ENCODE measurements at places on chromosomes 3 and 15.

DNA sequence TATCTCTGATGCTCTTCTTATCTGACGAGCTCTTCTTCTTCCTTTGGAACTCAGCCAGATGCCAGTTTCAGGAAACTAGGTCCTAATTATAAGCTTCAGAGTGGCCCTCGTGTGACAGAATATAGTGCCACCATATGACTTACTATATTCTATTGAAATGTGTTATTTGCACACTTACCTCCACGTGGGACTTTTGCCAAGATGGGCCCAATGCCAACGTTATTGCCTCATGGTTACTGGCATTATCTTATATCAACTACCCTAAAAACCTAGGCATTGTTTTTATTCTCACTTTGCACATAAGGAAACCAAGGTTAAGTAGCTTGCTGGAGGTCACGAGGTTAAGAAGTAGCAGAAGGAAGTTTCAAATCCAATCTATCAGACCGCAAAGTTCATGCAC, 71.3 kb upstream of the SLCO3A1 start:
- no peak for DNase-seq

GRCh38 chr3:24006-24405, 172.6 kb upstream of the CHL1 start:
- DNase-seq: no peak

DNA sequence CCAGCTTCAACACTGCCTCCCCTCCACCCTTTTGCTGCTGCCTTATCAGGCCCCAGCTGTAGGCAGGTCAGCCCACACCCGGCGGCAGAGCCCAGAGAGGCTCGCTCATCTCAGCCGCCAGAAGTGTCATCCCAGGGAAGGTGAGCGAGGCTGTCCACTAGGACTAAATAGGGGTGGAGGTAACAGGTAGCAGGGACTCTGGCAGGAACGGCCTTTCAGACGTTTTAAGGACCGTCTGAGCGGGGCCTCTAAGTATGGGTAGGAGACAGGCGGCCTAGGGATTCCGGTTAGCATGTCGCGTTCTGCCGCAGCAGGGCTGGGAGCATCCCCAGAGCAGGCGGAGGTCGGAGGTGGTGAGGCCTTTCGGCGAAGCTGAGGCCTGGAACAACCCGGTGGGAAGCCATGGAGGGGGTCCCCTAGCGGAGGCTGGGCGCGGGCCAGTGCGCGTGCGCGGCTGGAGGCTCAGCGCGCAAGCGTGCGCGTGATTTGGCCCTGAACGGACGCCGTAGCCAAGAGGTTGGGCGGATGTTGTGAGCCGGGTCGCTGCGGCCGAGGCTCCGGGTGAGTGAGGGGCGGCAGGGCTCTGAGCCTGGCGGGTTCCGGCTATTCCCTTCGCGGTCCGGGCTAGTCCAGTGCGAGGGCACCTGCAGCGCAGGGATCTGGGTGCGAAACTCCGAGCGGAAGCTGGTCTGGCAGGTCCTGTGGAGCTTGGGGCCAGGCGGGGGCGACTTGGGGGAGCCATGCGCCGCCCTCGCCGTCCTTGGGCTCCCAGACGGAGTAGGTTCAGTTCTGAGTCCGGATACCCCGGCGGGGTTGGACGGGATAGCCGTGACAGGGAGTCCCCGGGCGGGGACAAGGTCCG, at the start of the genes MST1 and RNF123:
Gene MST1, minus strand, starts transcription at position 429 of the 862 bp plus-strand sequence. CDS start 783 bp downstream, outside the sequence.
Gene RNF123, plus strand, starts transcription at position 512 of the 862 bp plus-strand sequence. CDS start 1,609 bp downstream, outside the sequence.
- DNase-seq: peak; percentile 93

- no peak for DNase-seq
Measured at GRCh38 chr15:49843725-49844124, 222.9 kb downstream of the DTWD1 start.

GRCh38 chr3:62497156-62497555, 123.8 kb upstream of the FEZF2 start:
- DNase-seq: no peak

DNA sequence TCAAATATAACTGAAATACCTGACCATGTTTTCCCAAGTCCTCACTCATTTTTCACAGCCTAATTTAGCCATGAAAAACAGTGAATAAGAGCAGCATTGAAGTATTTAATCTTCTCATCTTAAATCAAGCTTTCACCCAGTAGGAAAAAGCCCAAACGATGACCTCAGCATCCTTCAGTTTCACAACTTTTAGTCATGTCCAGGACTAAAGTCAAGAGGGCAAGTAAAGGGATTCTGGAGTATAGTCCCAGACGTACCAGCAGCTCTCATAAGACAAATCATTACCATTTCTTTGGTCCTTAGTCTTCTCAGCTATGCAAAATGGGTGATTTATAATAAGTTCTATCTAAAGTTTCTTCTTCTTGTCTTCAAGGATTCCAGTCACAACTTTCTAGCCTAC, 237.3 kb downstream of the IL5RA start:
- DNase-seq: no peak

DNA sequence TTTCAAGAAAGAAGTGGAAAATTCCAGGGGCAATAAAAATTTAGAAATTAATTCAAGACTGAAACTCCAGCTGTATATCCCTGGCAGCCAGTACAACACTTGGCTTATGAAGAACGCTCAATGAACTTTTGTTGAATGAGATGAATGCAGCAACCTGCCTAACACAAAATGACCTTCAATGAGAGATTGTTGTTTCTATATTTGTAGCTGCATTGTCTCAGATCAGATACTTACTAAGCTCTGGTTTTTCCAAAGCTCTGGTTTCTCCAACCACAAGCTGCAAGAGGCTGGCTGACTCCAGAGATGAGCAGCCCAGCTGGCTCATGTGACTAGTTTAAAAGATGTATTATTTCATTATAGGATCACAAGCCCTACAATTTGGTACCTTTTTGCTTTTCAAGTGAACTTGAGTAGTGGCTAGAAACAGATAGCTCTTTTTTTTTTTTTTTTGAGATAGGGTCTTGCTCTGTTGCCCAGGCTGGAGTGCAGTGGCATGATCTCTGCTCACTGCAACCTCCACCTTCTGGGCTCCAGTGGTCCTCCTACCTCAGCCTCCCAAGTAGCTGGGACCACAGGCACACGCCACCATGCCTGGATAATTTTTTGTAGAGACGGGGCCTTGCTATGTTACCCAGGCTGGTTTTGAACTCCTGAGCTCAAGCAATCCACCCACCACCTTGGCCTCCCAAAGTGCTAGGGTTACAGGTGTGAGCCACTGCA, 57.4 kb downstream of the UMPS start:
- no peak for DNase-seq

- DNase-seq: no peak
Measured at GRCh38 chr3:140931016-140931454, 10.6 kb upstream of the SLC25A36 start.

DNA sequence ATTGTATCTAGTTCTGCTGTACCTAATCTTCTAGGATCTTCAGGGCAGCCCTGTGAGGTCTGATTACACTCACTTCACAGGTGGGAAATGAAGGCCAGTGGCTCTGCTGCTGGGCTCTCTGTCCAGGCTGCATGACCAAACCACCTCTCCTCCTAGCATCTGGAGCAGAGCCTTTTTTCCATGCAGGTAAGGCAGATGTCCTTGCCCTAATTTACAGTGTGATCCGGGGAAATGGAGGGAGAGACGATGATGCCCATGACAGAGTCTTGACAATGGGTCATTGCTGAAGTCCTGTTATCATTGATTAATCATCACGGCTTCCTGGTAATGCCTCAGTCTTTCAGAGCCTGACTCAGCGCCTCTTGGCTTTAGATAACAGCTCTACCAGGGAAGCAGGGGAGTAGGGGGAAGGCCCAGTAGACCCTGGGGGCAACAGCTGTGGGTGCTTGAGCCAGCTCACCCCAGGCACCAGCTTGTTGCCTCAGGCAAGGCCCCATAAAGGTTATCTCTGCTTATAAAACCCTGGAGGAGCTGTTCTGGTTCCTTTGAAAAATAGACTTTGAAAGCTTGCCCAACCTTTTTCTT, 153.4 kb downstream of the GABRG3 start:
- DNase-seq: no peak

DNA sequence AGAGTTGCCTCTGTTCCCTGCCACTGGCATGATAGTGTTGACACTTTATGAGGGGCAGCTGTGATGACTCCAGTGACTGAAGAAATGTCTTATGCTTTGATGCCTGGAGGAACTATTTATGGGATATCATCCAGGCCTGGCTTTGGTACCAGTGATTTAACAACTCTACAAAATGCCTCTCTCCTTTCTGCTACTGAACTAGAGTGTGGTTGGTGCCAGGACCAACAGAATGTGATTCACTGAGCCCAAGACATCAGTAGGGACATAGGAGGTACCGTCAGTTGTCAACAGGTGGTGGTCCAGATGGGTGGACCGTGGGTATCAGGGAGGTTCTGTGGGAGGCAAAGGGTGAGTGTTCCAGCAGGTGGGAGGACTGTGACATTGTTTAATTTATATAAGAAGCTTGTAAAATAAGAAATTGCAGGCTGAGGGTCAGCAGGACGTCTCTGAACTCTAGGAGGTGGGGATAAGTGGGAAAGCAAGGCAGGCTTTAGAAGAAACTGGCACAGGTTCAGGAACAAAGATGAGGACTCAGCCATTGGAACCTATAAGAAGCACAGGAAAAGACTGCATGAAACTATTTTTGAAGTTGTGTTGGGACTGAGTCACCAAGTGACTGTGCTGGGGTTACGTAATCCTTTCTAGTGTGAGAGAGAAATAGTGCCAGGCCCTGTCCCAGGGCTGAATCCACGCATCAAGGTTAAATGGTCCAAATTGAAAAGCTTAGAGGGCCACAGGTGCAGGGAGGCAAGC, 28.5 kb upstream of the SLC7A14 start:
- no peak for DNase-seq

GRCh38 chr3:51710631-51711351, 3.9 kb downstream of the GRM2 start:
- DNase-seq: no peak

DNA sequence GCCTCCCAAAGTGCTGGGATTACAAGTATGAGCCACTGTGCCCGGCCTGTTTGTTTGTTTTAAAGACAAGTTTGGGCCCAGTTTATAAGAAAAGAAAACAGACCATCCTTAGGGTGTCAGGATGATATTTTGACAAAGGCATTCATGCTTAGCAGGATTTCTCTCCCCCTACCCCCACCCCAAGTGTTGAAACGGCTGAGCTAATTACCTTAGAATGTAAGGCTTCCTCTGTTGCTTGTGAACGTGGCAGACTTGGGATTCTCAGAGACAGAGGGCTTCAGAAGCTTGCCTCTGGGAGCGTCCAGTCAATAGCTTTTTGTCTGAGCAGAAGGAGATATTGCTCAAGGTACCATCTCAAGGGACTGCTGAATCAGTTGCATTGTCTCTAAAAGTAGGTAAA, 24.0 kb downstream of the FLNB start:
- DNase-seq: no peak

DNA sequence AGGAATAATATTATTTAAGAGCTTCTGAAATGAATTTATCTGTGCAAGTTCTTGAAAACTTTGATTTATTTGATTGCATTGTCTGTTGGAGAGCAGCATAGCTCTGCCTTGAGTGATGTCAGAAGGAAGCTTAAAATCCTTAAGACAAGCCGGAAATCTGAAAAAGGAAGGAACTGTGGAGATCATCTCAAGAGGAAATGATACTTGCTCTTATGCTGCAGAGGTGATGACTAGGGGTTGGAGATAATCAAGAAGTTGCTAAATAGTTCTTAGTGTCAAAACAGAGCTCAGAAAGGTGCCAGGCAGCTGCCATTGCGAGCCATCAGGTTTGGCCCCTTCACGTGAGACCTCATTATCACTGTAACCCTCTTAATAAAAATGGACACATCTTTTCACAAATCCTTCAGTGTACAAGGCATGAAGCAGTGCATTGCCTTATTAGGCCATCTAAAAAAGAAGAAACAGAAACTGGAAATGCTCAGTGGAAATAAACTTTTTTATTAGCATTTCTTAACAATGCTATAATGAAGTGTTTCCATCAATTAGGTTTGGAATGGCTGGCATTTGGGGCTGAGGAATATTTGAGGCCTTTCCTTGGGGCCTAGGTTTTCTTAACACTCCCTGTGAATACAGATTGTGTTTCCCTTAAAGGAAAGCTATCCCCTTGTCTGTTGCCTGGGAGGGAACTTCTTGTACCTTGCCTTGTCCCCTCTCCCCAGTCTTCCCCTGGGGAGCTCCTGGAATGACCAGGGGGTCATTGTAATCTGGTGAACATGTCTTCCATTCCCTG, 34.5 kb upstream of the VILL start:
- no peak for DNase-seq

DNA sequence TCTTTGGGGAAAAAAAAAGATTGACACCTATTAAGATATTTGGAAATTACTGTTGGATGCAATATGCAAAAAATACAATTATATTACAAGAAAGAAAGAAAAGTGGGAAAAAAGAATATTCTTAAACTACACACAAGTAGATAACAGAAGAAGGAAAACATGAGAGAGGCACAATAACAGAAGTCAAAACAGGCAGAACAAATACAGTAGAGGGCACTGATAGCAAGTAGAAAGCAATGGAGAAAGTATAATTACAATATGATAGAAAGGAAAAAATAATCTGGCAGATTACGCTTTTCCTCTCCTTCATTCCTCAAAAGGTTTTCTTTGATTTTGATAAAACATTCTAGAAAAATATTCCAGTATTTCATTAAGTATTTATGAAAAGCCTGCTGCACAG, 72.1 kb downstream of the ADAM10 start:
- DNase-seq: no peak

DNA sequence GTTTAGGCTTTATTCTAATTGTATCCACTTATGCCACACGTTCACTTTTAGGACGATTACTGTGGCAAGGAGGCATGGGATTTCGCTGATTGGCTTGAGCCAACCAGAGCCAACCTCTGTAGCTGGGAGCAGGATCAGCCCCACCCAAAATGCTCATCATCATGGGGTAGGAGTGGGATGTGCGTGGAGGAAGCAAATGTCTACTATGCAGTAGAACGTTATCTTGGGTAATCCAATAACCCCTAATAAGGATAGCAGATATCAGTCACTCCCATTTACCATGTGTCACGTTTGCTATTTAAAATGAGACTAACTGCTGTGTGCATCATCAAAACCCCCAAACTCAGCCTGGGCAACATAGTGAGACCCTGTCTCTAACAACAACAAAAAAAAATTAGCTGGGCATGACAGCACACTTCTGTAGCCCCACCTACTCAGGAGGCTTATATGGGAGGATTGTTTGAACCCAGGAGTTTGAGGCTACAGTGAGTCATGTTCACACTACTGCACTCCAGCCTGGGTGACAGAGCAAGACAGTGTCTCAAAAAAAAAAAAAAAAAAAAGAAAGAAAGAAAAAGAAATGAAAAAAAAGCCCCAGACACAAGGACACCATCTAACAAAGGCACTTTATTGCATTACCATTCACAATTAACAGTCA, 17.8 kb upstream of the ITGB5 start:
- no peak for DNase-seq
